Psoas muscle (tissue), 8 donors: ENCODE measurements at places on chromosomes 2 and 18. TPM values are rescaled to one million over a fixed set of nuclear protein-coding genes. Genes with fewer than 3 reads are reported as not detected.

FZD7 gene
- 10.3 TPM for total RNA-seq

DNA sequence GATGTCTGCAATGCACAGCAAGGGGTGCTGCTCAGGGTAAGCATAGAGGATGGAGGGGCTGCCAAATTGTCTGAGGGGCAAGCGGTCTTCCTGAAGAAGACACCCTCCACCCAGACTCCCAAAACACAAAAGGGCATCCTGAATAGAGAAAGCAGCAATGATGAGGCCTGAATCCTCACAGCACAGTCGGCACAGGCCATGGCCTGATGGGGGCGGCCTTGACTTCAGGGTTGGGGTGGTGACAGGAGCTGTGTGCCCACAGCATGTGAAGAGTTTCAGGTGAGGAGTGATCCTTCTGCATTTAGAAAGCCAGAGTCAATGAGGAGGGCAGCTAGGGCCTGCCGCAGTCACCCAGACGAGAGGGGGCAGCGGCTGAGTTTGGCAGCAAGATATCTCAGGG is 159.4 kb downstream of the GALNT14 start:
- no peaks in the 10 kb centered on the region for H3K36me3 ChIP-seq
- H3K27me3 ChIP-seq = no peaks in the 10 kb centered on the region
- no peak overlapping the region for H3K27ac ChIP-seq
- no peak for DNase-seq
- H3K4me3 ChIP-seq = no peak overlapping the region

GRCh38 chr2:39686456-39686855 is 20.7 kb downstream of the TMEM178A start:
- no peak for DNase-seq
- peaks cover 4% of the 10 kb centered on the region for H3K4me1 ChIP-seq
- H3K36me3 ChIP-seq = no peaks in the 10 kb centered on the region
- no peaks in the 10 kb centered on the region for H3K27me3 ChIP-seq
- H3K27ac ChIP-seq = no peak overlapping the region

GRCh38 chr2:128410035-128410757 is 91.5 kb upstream of the HS6ST1 start:
- DNase-seq = no peak
- H3K4me1 ChIP-seq = no peaks in the 10 kb centered on the region
- H3K27ac ChIP-seq = no peak overlapping the region
- no peaks in the 10 kb centered on the region for H3K27me3 ChIP-seq
- H3K36me3 ChIP-seq = no peaks in the 10 kb centered on the region

DNA sequence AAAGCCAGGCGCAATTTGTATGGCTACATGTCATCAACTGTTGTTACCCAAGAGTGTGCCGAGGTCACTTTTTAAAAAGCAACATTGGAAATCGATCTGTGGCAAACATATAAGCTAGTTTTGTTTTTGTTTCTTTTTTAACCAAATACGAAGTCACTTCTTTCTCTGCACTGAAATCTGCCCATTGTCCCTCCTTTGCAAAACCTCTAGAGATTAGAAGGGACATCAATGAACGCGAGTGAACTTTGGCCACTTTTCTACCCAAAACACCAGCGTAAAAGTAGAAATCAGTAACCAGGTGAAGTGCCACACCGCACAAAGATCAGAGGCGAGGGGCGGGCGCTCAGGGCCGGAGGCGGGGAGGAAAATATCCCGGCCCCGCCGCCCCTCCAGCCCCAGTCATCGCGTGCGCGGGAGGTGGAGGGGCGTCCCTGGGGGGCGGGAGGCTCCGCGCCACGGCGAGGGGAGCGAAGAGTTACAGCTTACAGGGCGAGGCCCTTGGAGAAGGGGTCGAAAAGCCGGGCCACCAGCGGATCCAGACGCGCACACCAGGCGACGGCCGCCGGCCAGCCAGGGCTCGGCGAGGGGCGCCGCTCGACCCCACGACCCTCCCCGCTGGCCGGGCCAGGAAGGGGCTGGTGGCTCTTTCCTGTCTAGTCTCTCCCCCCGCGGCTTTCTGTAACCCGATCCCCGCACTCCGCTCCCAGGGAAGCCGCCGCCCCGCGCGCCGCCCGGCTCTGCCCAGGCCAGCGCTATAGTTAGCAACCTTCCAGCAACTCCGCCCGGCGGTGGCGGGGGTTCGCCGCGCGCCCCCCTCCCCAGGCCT is 993 bp downstream of the RBMS1 start:
- H3K27ac ChIP-seq = peak overlapping the region; percentile 94
- no peaks in the 10 kb centered on the region for H3K36me3 ChIP-seq
- H3K27me3 ChIP-seq = no peaks in the 10 kb centered on the region
- peaks cover 16% of the 10 kb centered on the region for H3K4me1 ChIP-seq
- peak; percentile 74 for DNase-seq

GRCh38 chr18:3015851-3016250 is 2.9 kb upstream of the LPIN2 start:
- no peaks in the 10 kb centered on the region for H3K27me3 ChIP-seq
- no peak for DNase-seq
- no peaks in the 10 kb centered on the region for H3K4me1 ChIP-seq
- H3K27ac ChIP-seq = peak overlapping the region; percentile 16
- H3K4me3 ChIP-seq = no peak overlapping the region
